ENCODE measurements at places on chromosomes 11 and 22. TPM values are rescaled to one million over a fixed set of nuclear protein-coding genes. Genes with fewer than 3 reads are reported as not detected.

- no peak for DNase-seq
Measured at GRCh38 chr11:16960250-16960649, 54.0 kb downstream of the PLEKHA7 start.

GRCh38 chr11:115930886-115931547 lies 426.8 kb upstream of the CADM1 start:
- DNase-seq = no peak

Gene CECR2
- polyA plus RNA-seq = 3.4 TPM

DNA sequence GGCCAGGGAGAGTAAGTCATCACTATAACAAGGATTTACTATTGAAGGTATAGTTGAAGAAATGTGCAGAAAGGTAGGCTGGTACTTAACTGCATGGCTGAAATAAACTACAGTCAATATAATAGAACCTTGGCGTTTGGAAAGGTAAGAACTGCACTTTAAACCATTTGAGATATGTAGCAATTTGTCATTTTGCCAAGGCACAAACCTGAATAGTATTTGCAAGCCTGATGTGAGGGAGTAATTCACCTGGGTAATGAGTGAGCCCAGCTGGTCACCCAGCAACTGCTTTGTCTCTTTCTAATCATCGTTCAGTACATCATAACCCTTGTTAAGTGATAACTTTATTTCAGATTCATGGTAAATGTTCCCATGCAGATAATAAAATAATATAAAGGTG lies 62.3 kb upstream of the SCUBE2 start:
- no peak for DNase-seq

GRCh38 chr11:131957201-131957600 lies 586.8 kb downstream of the NTM start:
- DNase-seq = no peak

- no peak for DNase-seq
Measured at GRCh38 chr11:45156201-45156600, 9.8 kb downstream of the PRDM11 start.

- no peak for DNase-seq
Measured at GRCh38 chr22:41844036-41844435, 11.1 kb downstream of the SREBF2 start.

Gene OR5AK2
- not detected for polyA plus RNA-seq

Gene B4GAT1
- polyA plus RNA-seq = 60.2 TPM

DNA sequence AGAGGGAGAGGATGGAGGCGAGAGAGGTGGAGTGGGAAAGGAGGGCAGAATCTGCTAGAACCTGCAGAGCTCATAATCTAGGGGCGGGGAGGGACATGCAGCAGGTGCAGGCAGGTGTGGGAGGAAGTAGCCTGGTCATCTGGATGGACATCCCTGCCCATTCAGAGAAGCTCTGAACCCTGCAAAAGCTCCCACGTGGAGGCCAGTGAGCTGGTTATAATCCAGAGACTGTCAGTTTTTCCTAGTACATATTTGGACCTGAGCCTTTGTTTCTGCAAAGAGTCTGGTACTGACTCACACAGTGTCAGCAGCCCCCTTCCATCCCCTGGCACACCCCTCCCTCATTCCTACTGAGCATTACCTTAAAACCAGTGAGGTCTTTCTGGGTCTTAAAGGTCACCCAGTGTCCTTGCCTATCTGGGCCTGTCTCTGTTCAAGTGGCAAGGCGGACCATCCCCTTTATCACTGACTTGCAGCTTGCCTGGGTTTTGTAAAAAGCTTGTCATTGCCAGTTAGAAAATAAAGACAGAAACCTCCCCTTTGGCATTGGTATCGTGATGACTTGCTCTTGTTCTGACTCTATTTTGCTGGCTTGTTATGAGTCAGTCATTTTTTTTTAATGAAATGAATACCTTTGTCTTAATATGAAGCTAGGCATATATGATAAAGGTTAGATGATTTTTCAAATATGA lies 26.1 kb downstream of the PTPRJ start:
- DNase-seq = no peak

- DNase-seq = no peak
Measured at GRCh38 chr11:35246745-35247144, 107.8 kb downstream of the CD44 start.

DNA sequence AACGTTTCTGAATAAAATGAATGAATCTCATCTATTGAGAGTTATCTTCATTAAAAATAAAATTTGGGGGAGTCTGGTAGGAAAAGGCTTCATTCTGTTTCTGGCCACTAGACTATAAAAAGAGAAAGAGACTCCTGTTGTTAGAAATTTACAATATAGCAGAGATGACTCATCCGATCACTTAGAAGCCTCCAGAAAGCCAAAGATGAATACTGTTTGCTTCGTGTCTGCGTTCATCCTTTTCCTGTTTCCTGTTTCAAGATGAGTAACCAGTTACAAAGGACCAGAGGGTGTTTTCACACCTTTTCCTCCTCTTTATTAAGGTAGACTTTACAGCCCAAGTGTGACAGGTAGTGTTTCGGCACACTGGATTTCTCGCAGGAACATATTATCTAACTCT lies 1120.7 kb downstream of the LRRC4C start:
- DNase-seq = no peak

GRCh38 chr11:68142028-68142412 lies 20.8 kb upstream of the CHKA start:
- DNase-seq = no peak

Gene NPAS4
- 0.84 TPM for polyA plus RNA-seq

DNA sequence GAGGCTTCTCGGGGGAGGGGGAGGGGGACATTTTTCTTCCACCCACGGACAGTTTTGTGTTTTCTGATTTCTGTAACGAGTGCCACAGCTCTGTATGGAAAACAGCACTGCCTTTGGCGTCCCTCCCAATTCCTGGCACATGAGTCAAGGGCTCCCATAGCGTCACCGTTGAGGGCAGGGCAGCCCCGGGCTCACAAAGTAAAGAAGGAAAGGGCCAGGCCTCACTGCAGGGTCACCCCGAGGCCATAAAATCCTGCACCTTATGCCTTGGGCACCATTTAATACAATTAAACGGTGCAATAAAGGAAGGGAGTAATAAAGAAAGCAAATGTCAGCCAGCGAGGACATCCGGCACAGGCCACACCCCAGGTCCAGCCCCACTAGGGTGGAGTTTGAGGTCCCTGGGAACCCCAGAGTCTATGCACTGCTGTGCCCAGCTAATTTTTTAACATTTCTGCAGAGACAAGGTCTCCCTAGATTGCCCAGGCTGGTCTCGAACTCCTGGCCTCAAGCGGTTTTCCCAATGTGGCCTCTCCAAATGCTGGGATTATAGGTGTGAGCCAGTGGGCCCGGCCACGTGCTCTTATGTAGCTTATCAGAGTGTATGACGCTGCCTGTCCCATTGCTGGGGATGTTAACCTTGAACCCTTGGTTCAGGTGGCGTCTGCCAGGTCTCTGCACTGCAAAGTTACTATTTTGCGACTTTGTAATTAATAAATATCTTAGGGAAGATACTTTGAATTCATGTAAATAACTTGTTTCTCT lies 13.6 kb upstream of the MUC2 start:
- peak; percentile 43 for DNase-seq

- DNase-seq = peak; percentile 27
Measured at GRCh38 chr11:69400771-69401590, 80.5 kb upstream of the LINC01488 start.

GRCh38 chr11:80613655-80614054 lies 1172.8 kb upstream of the TENM4 start:
- DNase-seq = no peak

DNA sequence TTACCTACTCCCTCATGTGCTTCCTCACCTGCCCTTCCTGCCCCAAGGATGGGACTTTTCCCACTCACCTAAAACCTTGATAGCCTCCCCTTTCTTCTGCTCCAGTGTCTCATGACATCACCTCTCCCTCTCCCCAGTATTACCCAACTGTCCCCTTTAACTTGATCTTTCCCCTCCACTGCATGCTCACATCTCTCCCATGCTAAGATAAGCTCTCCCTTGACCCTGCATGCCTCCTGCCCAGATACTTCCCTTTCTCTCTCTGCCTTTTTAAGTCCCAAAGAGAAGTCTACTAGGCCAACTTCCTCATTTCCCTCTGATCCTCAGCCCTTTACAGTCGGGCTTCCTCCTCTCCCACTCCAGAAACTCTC lies 14.8 kb downstream of the CD3E start:
- no peak for DNase-seq

Gene TRIM77
- not detected for polyA plus RNA-seq

GRCh38 chr11:12434325-12434654 lies 56.9 kb downstream of the PARVA start:
- DNase-seq = no peak

- DNase-seq = no peak
Measured at GRCh38 chr22:47034076-47034808, 271.8 kb downstream of the TBC1D22A start.

Gene ZP1
- polyA plus RNA-seq = 0.16 TPM

GRCh38 chr11:109015283-109015682 lies 350.4 kb downstream of the DDX10 start:
- DNase-seq = no peak

DNA sequence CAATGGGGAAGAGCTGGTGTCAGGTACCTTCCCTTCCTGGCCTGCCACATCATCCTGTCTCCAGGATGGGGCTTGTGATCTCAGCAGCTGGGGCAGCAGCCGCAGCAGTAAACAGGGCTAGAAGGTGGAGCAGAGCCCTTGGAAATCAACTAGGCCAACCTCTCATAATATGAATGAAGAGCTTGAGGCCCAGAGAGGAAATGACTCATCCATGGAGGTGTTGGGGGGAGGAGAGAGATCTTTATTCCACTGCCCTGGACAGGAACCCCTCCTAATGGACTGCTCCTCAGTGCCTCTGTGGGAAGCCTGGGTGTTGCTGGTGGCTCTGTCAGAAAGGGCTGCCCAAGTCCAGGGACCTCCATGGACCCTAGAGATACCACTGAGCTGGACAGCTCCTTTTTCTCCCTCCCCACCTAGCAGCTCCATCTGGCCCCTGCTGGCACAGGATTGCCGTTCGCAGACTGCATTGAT lies 111.8 kb downstream of the OSBP2 start:
- DNase-seq = no peak

GRCh38 chr11:1444321-1444720 lies 42.3 kb downstream of the MOB2 start:
- no peak for DNase-seq

DNA sequence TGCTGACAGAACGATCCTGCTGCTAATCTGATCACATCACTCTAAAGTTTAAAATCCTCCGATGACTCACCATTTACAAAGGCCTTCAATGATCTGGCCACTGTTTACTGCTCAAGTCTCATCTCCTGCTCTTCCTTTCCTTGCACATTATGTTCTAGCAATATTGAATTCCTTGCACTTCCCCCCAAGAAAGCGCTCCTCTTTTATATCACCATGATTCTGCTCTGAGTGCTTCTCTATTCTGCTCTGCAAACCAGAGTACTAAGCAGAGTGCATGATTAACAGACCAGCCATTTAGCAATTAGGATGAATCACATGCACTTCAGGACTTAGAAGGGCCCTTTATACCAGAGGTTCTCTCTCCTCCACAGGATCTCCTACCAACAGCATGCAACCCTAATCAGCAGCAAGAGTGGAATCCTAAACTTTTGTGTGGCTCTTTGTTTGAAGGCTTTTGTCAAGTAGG lies 1122.8 kb upstream of the CCDC90B start:
- no peak for DNase-seq

Gene SRSF8
- polyA plus RNA-seq = 32.1 TPM

Gene CYTH4
- polyA plus RNA-seq = 2.6 TPM

Gene TSSK2
- 0.09 TPM for polyA plus RNA-seq

- peak; percentile 90 for DNase-seq
Measured at GRCh38 chr11:1335811-1336761, 26.7 kb upstream of the TOLLIP start.

GRCh38 chr11:70885281-70886231 lies 366.8 kb downstream of the SHANK2 start:
- DNase-seq = no peak

DNA sequence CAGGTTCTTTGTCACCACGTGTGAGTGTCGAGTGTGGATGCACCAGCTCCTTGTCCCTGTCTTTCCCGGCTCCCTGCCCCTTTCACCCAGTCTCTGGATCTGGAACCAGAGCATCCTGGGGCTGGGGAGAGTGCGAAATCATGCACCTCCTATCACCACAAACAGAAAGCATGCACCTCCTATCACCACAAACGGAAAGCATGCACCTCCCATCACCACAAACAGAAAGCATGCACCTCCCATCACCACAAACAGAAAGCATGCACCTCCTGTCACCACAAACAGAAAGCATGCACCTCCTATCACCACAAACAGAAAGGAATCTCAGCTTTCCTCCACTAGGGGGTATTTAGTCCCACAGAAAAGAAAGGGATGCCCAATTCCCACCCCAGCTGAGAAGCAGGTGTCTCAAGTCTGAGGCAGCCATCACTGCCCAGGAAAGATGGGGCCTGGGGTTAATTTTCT lies 5.9 kb upstream of the GLB1L3 start:
- no peak for DNase-seq

All from right cardiac atrium (tissue), 5 donors.